ENCODE measurements at places on chromosomes 2 and 18. TPM values are rescaled to one million over a fixed set of nuclear protein-coding genes. Genes with fewer than 3 reads are reported as not detected.

MAP3K19 gene
- not detected for total RNA-seq

ACMSD gene
- total RNA-seq = not detected

ACTG2 gene
- 0.18 TPM for total RNA-seq

ASB18 gene
- total RNA-seq = not detected

SLC4A1AP gene
- 30.4 TPM for total RNA-seq

KLF11 gene
- 4.3 TPM for total RNA-seq

LYG2 gene
- not detected for total RNA-seq

Measured in A549 treated with dexamethasone at 1 μM for 4 hours (cell line).